ENCODE measurements at places on chromosomes 12 and 14.

DNA sequence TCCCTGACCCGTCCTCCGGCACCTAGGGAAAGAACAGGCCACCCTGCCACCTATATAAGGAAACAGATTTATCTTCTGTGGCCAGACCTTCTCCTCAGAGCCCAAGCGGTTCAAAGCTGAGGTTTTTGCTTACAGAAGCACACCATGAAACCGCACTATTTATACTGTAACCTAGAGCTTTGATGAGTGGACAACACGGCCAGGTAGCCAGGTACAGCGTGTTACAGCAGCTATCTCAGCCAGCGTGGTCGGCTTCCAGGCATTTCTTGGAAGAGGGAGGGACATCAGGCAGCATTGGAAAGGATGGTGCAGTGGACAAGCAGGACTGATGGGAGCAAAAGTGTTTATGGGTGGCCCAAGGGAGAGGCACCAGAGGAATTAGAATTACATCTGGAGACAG is 34.4 kb downstream of the TTC7B start:
- DNase-seq: no peak

DNA sequence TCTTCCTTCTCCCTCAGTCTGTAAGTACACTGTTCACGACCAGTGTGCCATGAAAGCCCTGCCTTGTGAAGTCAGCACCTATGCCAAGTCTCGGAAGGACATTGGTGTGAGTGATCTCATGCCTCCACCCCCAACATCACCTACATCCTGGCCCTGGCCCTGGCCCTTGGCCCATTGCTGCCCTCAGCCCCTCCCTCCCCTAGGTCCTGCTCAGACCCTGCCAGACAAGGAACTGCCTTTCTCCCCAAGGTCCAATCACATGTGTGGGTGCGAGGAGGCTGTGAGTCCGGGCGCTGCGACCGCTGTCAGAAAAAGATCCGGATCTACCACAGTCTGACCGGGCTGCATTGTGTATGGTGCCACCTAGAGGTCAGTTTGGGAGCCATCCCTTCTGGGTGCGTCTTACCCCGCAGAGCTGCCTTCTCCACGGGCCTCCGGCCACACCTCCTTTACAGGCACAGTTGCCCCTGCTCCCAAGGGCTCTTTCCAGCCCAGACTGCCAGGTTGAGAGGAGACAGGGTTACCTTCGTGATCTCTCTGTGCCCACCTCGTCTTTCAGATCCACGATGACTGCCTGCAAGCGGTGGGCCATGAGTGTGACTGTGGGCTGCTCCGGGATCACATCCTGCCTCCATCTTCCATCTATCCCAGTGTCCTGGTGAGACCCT is 9.2 kb downstream of the DGKA start:
- peak; percentile 92 for DNase-seq

DNA sequence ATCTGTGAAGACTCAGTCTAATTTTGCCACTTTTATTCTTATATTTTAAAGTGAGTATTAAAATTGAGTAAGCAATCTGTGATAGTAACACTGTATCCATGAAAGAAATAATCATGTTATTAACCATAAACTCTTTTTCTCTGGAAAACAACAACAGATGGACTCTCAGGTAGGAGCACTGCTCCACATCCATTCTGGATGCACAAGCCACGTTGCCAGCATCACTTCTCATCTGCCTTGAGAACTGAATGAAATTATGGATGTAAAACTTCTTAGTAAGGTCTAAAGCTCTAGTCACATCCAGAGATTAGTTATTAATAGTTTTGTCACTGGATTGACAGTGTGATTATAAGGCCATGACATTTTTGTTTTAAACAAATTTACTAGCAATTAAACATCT is 489.1 kb upstream of the SYT1 start:
- DNase-seq: no peak

- DNase-seq: no peak
Measured at GRCh38 chr12:49233842-49234526, 30.9 kb upstream of the TUBA1C start.

DNA sequence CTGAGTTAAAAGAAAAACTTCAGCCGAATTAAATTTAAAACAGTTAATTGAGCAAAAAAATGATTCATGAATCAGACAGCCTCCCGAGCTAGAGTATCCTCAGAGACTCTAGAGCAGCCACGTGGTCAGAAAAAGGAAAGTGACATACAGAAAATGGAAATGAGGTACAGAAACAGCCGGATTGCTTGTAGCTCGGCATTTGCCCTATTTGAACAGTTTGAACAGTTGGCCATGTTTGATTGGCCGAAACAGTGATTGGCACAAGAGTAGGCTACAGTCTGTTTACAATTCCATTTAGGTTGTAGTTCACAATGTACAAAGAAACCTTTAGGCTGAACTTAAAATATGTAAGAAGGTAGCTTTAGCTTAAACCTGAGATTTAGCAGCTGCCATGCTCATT is 12.9 kb upstream of the OXA1L start:
- no peak for DNase-seq

DNA sequence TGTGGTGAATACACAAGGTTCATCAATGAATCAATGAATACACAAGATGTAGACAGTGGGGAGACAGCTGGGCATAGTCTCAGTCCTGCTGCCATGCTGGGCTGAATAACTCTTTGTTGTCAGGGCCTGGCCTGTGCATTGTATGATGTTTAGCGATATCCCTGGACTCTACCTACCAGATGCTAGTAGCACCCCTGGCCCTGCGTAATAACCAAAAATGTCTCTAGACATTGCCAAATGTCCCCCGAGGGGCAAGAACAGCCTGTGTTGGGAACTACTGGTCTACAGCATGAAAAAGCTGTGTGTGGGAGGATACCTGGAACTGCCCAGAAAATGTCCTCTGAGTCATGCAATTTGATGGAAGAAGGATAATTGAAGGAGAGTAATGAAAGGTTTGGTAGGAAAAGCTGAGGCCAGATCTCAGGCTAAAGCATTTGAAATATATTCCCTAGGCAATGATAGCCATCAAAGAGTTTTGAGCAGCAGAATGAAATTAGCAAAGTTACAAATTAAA is 128.2 kb downstream of the TMEM30B start:
- no peak for DNase-seq

DNA sequence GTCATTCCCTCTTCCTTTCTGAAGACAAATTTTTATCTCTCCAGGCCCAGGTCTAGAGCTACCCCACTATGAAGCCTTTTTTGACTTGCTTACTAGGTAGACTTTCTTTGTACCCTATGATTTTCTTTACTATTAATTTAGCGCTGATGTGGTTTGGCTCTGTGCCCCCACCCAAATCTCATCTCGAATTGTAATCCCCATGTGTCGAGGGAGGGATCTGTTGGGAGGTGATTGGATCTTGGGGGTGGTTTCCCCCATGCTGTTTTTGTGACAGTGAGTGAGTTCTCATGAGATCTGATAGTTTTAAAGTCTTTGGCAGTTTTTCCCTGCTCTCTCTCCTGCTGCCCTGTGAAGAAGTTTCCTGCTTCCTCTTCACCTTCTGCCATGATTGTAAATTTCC is 118.1 kb downstream of the SLC38A1 start:
- no peak for DNase-seq

DNA sequence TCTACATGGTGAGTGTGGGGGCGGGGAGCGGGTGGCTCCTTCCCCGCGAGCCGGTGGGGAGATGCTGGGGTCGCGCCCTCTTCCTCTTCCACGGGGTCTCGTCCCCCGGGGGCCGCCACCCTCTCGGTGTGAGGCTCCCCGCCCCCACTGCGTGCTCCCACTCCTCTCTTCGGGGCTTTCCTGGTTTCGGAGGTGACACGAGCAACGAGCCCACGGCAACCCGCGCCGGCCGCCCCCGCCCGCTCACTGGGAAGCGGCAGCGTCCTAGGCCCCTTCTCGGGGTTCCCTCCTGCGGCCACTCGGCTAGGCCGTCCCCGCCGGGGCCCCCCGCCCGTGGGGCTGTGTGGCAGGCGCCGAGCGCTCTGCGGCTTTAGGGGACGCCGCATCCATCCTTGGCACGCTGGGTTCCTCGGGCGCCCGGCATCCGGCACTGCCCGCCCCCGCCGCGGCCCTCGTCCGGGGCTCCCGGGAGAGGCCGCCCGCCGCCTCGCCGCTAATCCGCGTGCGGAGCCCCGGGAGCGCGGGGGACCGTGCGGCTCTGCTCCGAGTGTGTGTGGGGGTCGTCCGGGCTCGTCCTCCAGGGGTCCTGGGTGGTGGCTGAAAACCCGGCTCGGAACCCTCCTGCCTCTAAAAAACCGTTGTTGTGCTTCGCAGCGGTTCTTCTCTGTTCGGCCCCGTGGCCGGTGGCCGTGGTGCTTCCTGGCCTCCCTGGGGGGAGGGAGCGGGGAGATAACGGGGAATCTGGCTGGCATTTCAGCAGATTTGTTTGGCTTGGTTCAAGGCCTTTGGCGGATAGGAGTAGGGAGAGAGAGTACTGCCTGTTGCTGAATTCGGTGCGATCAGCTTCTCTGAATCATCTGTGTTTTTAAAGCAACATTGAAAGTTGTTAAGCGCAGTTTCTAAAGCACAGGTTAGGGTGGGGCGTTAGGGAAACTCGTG is 1.0 kb downstream of the PCNX1 start:
- peak; percentile 41 for DNase-seq

- no peak for DNase-seq
Measured at GRCh38 chr12:94676031-94676641, 25.8 kb upstream of the TMCC3 start.
